ENCODE measurements at places on chromosomes 1 and 21. TPM values are rescaled to one million over a fixed set of nuclear protein-coding genes. Genes with fewer than 3 reads are reported as not detected.

The ADAMTS5 gene
- total RNA-seq, result 14.5 TPM

GRCh38 chr21:45055861-45056260 is 18.5 kb upstream of the ADARB1 start:
- no peak for DNase-seq

DNA sequence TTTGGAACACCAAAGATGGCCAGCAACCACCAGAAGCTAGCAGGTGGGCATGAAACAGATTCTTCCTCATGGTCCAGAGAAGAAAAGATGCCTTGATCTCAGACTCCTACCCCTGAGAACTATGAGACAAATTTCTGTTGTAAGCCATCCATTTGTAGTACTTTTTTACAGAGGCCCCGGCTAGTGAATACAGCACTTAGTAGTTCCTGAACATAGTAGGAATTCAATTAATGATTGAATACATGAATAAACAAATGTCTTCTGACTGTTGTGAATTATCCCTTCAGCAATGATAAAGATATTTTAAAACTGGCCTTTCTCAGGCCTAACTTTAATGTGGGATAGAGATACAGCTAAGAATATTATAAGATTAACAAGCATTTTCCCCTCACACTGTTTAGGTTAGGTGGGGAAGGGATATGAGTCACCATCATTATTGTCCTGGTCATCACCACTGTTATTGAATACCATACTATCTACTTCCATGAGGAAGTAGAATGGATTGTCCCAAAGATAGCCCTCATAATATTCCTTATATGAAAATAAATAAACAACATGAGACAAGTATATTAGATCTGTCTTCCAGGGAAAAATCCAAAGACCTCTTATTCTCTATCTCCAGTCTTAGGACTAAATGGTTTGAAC is 51.4 kb downstream of the ADCY10 start:
- no peak for DNase-seq

DNA sequence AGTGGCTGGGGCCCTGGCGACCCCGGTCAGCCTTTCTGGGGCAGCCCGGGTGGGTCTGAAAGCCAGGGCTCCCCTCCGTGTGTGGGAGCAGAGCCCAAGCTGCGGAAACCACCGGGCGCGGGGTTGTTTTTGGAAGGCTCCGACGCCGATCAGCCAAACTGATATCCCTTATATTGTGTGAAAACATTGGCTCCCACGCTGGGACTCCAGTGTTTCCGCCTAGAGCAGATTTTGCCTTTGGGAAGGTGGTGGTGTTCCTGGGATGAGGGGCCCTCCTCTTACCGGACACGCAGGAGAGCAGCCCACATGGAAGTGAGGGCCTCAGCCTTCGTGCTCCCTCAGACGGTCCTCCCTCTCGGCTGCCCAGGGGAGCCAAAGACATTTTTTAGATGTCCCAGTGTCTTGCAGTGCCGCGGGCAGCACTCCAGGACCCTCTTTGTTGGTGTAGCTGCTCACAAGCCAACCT is 54.3 kb downstream of the NGF start:
- DNase-seq, result peak; percentile 51

The SMCP gene
- not detected for total RNA-seq

The CHRNB2 gene
- not detected for total RNA-seq

The OR2L3 gene
- total RNA-seq, result not detected

DNA sequence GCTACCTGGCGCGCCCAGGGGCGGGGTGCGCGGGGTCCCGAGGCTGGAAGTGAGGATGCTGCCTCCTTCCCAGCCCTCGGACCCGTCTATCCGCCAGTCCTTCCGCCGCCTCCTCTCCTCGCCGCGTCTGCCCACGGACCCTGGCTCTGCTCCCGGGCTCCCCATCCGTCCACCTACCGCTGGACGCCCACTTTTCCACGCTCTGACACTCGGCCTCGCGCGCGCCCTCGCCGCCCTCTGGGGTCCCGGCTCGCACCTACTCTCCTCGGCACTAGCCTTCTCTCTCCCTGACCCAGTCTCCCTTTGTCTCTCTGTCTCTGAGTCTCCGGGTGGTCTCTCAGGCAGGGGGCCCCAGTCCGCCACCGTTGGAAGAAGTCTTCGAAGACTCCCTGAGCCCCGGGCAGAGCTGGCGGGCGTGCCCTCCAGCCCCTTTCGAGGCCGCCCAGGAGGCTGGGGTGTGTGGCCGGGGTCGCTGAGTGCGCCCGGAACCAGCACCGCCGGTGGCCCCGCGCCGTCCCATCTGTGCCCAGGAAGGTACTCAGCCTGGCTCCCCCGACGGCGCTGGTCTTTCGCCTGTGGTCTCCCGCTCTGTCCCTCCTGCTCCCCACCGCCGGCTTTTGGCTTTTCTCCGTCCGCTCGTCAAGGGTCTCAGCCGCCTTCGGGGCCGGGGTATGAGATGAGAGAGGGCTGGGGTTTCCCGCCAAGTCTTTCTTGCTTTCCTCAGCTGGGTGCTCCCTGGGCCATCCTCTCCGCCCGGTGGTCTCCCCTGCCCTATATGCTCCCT is 610 bp downstream of the DRAXIN start:
- DNase-seq, result no peak

The ILDR2 gene
- 0.42 TPM for total RNA-seq

- no peak for DNase-seq
Measured at GRCh38 chr1:243313635-243314536, 58.0 kb downstream of the SDCCAG8 start.

DNA sequence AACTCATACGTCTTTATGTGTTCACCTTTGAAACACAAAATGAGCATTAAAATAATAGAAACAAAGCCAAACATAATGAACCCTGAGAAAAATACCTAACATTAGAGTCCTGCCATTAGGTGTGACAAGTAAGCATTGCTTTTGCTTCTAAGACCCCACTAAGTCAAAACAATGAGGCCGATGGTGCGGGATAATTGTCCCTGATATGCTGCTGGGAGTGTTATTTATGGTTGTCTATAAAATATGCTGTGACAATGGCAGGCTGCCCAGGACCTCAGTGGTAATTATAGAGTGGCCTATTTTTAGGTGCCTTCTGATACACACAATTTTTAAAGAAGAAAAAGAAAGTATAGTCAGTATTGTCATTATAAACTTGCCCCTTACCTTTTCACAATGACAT is 1423.1 kb downstream of the AMY1C start:
- no peak for DNase-seq

GRCh38 chr1:189751311-189751710 is 726.4 kb downstream of the BRINP3 start:
- no peak for DNase-seq

DNA sequence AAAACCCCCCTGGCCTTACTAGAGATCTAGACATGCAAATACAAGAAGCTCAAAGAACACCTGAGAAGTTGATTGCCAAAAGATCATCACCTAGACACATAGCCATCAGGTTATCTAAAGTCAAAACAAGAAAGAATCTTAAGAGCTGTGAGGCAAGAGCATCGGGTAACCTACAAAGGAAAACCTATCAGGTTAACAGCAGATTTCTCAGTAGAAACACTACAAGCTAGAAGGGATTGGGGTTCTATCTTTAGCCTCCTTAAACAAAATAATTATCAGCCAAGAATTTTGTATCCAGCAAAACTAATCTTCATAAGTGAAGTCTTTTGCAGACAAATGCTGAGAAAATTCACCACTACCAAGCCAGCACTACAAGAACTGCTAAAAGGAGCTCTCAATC is 12.2 kb upstream of the SPRR2F start:
- no peak for DNase-seq

The C1orf94 gene
- not detected for total RNA-seq

DNA sequence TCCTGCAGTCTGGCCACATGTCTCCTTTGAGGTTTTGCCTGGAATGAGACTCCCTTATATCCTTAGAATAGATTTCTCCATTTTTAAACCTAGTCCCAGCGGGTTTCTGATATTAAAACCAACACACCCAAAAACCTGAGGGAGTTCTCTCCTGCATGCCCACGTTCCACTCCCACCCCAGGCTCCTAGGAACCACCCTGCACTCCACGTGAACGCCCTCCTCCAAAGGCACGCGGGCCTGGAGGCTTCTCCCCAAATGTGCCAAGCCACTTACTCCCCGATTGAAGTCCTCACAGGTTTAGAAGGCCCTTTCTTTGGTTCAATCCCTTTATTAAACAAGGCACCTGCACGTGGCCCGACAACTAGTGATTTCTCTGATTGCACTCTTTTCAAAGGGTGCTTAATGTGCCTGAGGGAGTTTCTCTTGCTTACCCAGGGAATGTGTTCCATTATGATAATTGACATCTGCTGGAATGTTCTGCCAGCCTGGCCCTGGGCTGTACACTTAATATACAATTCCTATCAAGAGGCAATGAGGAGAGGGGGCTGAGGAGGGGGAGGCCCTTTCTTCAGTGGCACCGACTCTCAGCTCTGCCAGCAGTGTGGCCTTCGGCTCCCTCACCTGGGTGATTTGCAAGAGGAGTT is 104.3 kb upstream of the ADAR start:
- no peak for DNase-seq

DNA sequence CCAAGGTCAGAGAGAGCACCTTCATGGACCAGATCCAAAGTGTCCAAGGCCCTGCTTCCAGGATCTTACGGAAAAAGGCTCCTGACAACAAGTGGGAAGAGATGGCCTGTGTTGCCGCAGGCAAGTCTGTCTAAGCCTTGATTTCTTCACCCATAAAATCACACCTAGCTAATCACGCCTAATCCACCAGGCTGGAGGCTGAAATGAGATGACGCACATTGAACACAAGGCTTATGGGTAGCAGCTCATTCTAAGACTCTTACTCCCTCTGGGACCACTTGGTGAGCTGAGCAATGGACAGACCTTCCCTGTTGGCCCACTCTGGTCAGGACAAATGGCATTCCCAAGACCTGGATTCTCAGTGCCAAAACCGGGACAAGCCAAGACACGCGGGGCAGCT is 38.2 kb downstream of the GRIK3 start:
- DNase-seq, result no peak

DNA sequence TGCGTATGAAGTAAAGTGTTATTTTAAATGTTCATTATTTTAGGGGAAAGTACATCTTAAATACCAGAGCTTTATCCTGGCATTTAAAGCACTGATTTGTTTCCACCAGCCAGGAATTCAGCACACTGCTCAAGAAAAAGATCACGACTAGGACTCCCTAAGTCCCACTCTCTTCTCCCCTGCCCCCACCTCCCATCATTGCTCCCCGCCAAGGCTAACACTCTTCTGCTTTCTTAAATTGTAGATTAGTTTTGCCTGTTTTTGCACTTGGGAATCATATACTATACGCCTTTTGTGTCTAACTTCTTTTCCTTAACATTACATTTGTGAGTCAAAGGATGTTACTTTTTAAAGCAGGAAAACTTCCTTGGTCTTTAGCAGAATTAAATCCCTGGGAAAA is 37.5 kb upstream of the C1orf105 start:
- DNase-seq, result no peak

- peak; percentile 73 for DNase-seq
Measured at GRCh38 chr1:115330480-115331013, 7.5 kb downstream of the NGF start.

DNA sequence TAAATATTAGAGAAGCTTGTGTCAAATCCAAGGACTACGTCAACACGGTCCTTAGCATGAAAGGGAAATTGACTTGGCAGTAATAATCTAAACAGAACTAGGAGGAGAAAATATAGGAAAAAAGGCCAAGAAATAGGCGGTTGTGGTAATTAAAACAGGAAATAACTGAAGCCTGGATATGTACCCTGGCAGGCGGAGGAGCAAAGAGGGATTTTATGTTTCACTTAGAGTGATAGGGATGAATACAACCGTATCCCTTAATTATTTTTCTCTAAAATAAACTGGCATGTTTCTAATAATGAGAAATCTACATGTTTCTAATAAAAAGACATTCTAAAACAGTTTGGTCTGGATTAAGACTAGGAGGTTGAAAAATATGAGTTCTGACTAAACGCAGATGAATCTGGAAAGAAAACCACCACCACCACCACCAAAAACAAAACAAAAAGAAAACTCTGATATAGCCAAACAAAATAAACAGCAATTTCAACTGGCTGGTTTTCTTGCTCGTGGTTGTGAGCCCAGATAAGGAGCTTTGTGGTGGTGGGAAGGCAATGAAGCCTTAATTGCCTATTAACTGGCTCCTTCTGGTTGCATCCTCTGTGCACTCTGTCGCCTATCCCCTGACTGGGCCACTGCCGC is 334.2 kb upstream of the SNX7 start:
- no peak for DNase-seq

GRCh38 chr1:184393962-184394361 is 7.1 kb downstream of the C1orf21 start:
- DNase-seq, result no peak

GRCh38 chr1:15735304-15736037 is 587 bp upstream of the SLC25A34 start:
- no peak for DNase-seq

The RAB29 gene
- 38.9 TPM for total RNA-seq

The PRRX1 gene
- 159 TPM for total RNA-seq

DNA sequence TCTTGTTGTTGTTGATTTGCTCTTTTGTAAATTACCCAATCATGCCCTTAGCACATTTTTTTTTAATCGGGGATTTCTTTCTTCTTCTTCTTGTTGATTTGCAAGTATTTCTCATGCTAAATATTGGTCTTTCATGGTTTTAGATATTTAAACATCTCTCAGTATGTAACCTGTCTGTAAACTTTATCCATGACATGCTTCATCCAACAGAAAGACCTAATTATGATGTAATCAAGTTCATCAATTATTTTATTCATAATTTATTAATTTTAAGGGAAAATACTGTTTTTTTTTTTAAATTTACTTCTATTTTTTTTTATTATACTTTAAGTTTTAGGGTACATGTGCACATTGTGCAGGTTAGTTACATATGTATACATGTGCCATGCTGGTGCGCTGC is 69.8 kb downstream of the TNFSF18 start:
- no peak for DNase-seq

The OPRD1 gene
- total RNA-seq, result not detected

- no peak for DNase-seq
Measured at GRCh38 chr1:71737768-71738167, 544.6 kb downstream of the NEGR1 start.

DNA sequence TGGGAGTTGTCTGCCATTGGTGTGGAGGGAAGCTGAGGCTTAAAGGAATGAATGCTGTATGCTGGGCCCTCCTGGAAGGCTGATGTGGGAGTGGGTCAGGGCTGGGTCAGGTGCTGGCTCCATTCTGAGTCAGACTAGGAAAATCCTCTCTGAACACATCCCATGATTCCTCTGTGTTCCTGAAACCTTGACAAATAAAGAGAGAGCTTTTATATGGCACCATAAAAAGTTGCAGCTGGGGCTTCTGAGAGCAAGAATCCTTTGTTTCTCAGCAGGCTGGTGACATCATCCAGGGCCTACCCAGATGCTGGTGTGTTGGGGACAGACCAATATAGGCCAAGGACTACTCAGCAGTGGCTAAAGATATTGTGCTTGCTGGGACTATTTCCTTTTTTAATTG is 27.8 kb upstream of the NFASC start:
- no peak for DNase-seq

The CA6 gene
- not detected for total RNA-seq

GRCh38 chr1:44828841-44829440 is 14.1 kb downstream of the PTCH2 start:
- DNase-seq, result no peak

Data from aorta (tissue), 5 donors.